AG09319 (cell line): ENCODE measurements at places on chromosomes 12 and 14.

GRCh38 chr14:89853936-89854693, 100.4 kb downstream of the EFCAB11 start:
- peak; percentile 47 for DNase-seq

DNA sequence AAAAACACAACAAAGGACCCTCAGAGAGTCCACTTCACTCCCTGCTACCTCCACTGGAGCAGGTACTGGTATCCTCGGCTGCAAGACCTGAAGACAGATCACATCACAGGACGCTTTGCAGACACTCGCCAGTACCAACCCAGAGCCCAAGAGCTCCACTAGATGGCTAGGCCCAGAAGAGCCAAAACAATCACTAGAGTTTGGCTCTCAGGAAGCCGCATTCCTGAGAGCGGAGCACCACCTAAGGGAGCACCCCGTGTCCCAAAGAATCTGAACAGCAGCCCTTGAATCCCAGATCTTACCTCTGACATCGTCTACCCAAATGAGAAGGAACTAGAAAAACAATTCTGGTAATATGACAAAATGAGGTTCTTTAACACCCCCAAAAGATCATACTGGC, 399.8 kb downstream of the RAD51B start:
- DNase-seq, result no peak

GRCh38 chr14:31090883-31091764, 64.9 kb upstream of the STRN3 start:
- DNase-seq, result peak; percentile 79

DNA sequence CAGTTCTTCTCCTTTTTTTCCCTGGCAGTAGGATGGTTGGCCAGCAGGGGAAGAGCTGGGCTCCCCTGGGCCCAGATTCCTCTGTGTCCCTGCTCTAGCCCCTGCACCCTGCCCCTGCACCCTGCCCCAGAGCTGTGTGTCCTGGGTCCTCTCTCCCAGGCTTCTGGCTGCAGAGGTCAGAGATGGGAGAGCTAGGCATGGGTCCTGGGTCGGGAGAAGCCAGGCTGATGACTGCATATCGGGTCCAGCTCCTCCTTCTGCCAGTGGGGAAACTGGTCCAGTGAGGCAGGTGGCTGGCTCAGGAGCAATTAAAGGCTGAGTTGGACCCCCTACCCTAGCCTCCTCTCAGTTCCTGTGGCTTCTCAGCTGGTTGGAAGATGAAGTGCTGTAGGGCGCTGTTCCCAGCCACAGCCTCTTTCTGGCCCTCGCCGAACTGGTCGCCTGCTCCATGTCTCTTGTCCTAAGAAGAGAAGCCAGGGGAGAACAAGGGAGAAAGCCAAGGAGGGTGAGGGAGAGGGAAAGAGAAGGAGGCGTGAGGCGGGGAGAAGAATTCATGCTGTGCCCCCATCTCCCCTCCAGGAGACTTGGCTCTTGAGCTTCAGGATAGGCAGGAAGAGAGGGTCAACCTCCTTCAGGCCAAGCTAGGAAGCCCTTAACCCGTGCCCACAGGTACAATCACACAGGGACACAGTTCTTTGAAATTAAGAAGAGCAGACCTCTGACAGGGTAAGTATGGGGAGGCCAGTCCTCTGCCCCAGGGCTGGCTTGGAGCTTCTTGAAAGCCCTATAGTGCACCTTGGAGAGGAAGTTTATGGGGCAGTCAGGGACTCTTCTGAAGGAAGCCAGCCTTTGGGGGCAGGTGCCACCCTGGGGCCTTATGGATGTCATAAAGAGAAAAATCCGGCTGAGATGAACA, 9.5 kb downstream of the VASH1 start:
- no peak for DNase-seq

GRCh38 chr14:37035401-37035800, 137.0 kb downstream of the SLC25A21 start:
- DNase-seq, result no peak

- DNase-seq, result no peak
Observed at GRCh38 chr14:101600891-101601605, 39.8 kb downstream of the DIO3 start.

- peak; percentile 56 for DNase-seq
Observed at GRCh38 chr14:51023964-51024363, 70.9 kb downstream of the TRIM9 start.

DNA sequence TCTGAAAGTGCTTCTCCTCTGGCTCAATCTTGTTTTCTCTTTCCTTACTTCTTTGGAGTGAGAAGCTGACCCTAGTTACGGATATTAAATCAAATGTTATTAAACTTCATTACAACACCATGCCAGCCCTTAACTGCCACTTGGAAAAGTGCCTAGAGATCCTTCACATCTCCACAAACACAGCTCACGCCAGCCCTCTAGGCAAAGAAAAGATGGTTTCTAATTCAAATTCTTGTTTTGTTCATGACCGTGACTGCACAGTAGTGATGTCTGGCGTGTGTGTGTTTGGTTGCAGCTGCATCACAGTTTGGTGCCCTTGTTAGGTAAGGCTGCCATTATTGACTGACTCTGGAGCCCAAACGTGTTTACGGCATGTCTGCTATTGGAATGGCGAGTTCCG, 113.0 kb downstream of the BEGAIN start:
- DNase-seq, result no peak

DNA sequence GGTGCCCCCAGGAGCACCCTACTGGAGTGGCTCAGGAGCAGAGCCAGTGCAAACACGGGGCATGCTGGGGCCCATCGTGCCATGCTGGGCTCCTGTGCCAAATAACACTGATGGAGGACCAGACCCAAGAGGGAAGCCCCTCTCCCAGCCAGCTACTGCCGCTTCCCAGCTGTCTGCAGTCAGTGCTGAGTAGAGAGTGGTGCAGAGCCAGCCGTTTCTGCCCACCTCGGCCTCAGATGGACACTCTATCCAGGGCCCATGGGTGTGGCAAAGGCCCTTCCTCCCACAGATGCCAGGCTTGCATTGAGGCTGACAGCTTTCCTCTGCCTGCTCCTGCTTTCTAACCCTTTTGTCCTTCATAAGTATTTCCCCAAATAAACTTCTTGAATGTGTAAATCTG, 13.2 kb downstream of the CLBA1 start:
- DNase-seq, result no peak

- no peak for DNase-seq
Observed at GRCh38 chr14:61537563-61538463, 157.5 kb upstream of the HIF1A start.

DNA sequence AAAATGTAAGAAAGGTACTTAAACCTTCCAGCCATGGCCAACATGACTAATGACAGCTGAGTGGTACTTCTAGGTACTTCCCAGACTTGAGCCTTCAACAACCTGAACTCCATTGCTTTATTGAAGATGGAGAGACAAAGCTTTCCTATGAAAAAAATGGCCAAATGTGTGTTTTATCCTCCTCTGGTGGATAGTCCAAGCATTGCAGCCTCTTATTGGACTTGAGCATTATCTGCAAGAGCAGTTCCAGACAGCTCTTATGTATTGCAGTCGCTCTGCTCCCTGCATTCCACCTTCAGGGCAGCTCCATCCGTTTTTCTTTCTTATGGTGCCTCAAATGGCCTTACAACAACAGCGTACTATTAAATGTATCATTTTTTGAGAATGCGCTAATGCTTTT, 588.2 kb downstream of the NRXN3 start:
- DNase-seq, result no peak

GRCh38 chr14:67167420-67168109, 21.7 kb upstream of the GARIN2 start:
- DNase-seq, result no peak

GRCh38 chr14:102993523-102993922, 63.8 kb downstream of the CDC42BPB start:
- no peak for DNase-seq

DNA sequence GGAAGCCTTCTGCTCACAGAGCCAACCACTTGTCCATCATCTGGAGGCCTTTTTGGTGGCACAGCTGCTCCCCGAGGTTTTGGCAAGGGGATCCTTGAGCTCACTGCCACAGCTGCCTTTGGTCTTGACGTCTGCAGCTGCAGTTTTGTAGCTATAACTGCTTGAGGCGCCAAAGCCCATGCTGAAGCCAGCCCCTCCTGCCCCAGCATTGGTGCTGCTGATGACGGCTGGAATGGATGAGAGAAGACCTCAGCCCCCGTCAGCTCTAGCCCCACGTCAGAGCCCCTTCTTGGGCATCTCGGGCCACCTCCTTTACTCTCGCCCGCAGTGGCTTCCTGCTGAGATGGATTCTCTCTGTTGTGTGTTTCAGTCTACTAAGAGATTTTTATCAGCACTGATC, 12.3 kb upstream of the KRT74 start:
- no peak for DNase-seq

DNA sequence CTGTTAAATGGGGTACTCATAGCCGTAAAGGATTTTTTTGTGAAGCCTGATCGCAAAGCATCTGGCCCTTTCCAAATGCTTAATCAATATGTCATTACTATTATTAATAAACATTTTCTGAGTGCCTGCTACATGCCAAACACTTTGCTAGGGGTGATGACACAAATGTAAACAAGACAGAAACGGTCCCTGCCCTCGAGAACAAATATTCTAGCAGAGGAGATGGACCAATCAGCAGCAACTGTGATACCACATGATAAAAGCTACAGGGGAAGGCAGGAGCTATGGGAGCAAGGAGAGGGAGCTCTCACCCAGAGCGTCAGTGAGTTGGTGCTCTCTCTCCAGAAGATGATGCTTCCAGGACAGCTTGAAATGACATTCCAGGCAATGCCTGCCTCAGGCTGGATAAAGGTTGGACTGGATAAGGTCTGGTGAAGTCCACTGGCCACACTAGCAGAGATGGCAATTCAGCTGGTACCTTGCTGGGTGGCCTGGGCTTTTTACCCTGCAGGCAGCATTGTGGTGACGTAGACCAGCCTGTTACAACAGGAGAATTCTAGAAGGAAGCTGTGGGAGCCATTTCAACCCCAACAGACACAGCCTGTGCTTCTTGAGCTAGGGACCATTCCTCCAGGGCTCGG, 41.1 kb downstream of the ERH start:
- DNase-seq, result no peak

DNA sequence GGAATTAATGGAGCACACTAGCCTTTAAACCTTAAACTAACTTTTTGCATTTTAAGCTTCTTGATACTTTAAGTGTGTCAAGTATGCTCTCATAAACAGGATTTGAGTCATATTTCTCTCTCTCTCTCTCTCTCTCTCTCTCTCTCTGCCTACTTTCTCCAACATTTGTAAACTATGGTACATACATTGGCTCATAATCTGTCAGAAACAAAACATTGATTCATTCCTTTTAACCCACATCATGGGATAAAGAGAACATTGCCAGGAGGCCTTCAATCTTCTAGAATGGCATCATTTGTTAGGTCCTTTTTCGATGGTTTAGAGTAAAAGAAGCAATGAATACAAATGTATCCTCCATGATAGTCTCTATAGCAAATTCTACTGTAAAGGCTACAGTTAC, 81.6 kb upstream of the RERGL start:
- DNase-seq, result no peak

GRCh38 chr14:67537736-67538135, 4.6 kb downstream of the PLEKHH1 start:
- DNase-seq, result no peak

DNA sequence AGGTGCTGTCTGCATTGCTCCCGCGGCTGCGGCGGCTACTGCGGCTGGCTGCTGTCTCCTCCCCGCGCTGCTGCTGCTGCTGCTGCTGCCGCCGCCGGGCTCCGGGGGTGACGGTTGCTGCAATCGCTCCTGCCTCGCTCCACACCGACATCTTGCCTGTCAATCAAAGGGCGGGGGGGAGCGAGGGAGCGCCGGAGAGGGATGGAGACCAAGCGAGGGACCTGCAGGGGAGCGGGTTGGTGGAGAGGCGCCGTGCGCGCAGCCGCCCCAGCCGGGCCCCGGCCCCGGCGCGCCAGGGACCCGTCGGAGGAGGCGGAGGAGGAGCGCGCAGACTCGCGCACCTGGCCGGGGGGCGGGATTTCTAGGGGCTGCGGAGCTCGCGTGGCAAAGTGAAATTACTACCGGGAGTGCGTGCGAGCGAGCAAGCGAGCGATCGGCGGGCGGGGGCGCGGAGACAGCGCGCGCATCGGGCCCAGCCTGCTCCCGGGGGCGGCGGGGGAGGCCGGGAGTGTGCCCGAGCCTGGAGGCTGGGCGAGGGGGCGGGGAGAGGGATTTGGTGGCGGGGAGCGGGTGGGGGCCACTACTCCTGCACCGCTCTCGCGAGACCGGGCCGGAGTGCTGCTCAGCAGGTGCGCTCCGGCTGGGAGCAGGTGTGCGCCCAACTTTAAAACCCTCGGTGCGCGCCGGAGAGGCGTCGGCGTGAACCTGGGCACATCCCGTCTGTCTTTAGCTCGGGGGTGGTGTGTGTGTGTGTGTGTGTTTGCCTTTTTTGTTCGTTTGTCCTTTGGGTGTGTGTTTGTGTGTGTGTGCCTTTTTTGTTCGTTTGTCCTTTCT, at the start of gene KSR2:
Gene KSR2, minus strand, starts transcription at position 165 of the 834 bp plus-strand sequence. CDS start 735 bp downstream, outside the sequence.
- no peak for DNase-seq

DNA sequence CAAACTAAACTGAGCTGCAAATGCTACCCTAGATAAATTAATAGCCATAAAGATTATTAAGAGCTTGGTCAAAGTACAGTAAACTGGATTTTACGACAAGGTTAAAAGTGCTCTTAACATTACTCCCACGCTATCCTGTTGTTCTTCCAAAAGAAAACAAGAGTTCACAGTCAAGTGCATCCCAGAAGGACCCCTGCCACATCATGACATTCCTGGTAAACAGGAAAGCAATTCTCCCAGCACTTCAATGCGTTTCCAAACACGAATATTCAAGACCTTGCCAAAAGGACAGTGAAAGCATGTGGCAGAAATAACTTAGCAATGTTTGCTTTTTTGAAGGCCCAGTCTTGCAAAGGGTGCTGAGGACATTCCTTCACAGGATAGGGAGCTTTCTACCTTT, 11.2 kb downstream of the SPRING1 start:
- DNase-seq, result no peak

- no peak for DNase-seq
Observed at GRCh38 chr14:68929623-68930307, 49.3 kb downstream of the ACTN1 start.

- no peak for DNase-seq
Observed at GRCh38 chr12:77372026-77372425, 306.7 kb upstream of the E2F7 start.

DNA sequence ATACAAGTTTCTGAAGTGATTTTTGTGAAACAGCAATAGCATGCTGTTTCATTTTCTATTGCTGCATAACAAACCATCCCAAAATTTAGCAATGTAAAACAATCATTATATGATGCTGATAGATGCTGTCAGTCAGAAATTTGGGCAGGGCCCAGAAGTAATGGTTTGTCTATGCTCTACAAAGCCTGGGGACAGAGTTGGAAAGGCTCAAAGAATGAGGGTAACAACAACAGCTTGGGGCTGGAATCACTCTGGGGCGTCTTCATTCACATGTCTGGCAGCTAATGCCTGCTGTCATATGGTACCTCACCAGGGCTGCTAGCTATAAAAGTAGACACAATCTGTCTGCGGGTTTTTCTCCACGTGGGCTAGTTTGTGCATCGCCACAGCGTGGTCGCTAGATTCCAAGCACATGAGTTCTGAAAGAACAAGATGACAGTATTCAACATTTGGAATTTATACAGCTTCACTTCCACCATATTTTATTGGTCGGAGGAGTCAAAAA, 176.5 kb downstream of the BMP4 start:
- no peak for DNase-seq
